ENCODE measurements at places on chromosomes 5 and 9.

GRCh38 chr9:20397348-20397747 lies 225.0 kb downstream of the MLLT3 start:
- no peak for DNase-seq

DNA sequence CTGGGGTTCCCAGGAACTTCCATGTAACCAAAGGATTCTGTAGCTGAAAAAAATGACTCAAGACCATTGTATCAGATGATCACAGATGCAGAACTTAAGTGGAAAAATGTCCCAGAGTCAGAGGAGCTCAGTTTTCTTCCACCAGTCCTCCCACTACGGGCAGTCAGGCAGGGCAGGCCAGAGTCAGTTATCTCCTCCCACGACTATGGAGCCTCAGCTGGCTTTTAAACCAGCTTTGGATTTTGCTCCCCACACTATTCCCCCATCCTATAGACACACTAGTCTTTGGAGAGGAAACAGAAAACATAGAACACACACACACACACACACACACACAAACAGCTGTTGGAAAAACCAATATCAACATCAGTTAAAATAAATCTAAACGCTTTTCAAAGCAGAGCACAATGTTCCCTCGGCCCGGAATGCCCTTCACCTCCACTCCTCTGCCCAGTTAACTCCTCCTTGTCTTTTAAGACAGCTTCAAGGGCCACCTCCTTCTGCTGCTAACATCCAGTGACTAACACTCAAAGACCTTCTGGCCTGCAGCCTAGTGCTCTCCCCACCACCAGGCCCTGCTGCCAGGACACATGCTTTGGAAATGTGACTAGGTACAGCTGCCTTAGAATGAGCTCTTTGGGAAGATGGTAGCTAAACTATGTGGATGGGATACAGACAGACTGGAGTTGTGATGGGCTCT lies 56.8 kb downstream of the NIPAL4 start:
- no peak for DNase-seq

DNA sequence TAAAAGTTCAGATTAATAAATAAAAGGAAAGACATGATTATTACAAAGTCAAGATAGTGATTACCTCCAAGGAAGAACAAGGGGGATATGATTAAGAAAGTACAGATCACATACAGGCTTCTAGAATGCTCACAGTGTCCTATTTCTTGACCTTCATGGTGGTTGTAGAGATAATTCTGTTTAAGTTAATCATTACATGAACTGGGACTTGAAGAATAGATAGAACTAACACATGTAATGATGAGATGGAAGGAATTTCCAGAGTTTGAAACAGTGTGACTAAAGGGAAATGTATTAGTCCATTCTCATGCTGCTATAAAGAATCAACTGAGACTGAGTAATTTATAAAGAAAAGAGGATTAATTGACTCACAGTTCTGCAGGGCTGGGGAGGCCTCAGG lies 72.7 kb downstream of the LURAP1L start:
- DNase-seq: no peak

GRCh38 chr5:126561908-126562307 lies 33.1 kb downstream of the ALDH7A1 start:
- no peak for DNase-seq

GRCh38 chr5:2113348-2114131 lies 230.8 kb upstream of the IRX4 start:
- no peak for DNase-seq

DNA sequence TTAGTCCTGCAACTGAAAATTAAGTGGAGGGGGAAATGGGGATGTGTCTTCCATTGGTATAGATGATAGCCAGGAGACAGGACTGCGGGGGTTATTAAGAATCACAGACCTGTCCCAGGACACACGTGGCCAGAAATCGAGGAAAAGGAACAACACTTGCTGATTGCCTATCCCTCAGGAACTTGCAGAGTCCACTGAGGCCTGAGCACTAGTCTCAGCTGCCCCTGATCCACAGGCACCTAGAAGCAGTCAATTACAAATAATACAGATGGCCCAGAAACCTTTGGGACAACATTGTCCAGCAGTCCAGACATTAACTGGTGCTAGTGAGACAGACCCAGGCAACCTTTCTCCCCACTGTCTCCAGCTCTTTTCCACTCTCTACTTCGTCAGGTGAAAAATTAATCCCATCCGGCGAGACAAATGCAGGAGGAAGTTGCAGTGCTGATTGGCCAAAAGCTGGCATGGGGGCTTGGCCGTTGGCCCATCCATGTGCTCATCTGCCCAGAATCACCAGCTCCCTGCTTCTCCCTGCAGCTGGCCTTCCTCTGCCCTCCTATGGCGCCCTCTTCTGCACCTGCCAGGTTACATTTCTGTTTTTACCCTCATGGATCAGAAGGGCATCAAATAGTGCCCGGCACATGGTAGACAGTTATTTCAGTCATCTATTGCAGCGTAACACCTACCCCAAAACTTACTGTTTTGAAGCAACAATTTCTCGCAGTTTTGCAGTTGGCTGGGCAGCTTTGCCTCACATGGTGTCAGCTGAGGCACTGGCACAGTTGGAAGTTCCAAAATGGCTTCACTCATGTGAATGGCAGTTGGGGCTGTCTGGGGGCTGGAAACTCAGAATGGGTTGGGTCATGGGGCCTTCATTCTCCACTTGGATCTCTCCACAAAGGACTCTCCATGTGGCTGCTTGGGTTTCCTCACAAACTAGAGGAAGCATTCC lies 3.6 kb upstream of the B4GALT1 start:
- DNase-seq: no peak

DNA sequence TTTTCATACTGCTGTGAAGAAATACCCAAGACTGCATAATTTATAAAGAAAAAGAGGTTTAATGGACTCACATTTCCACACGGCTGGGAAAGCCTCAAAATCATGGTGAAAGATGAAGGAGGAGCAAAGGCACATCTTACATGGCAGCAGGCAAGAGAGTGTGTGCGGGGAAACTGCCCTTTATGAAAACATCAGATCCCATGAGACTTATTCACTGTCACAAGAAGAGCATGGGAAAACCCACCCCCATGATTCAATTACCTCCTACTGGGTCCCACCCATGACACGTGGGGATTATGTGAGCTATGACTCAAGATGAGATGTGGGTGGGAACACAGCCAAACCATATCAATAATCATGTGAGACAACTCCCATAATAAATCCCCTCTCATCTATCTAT lies 8.7 kb downstream of the TTC39B start:
- DNase-seq: no peak

- no peak for DNase-seq
Measured at GRCh38 chr9:122562134-122562760, 9.3 kb downstream of the OR1N2 start.

DNA sequence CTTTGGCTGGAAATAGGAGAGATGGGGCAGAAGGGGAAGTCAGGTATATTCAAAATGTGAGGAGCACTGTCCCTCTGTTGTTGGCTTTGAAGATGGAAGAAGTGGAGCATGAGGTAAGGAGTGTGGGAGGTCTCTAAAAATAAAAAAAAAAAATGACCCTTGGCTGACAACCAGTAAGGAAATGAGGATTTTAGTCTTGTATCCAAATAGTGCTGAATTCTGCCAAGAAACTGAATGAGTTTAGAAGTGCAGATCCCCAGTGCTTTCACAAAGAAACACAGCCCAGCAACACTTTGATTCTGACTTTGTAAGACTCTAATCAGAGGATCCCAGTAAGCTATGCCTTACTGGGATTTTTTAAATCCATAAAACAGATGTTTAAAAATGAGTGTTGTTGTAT lies 367.9 kb downstream of the CYLC2 start:
- DNase-seq: no peak

DNA sequence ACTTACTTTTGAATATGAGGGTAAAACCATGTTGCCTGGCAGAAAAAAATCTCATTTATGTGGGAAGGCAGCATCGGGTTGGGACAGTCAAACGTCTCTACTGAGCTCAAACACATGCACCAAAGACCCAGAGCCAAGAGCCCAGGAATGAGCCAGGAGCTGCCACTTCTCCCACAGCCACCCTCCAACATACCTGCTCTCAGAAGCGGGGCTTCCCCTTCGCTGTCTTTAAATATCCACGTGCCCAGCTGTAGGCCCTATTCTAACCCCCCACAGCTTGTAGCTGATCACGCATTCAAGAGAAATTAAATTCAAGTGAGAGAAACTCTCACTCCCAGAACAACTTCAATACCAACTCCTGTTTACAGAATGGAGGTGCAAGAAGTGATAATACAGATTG lies 42.6 kb upstream of the MAP3K1 start:
- DNase-seq: no peak

DNA sequence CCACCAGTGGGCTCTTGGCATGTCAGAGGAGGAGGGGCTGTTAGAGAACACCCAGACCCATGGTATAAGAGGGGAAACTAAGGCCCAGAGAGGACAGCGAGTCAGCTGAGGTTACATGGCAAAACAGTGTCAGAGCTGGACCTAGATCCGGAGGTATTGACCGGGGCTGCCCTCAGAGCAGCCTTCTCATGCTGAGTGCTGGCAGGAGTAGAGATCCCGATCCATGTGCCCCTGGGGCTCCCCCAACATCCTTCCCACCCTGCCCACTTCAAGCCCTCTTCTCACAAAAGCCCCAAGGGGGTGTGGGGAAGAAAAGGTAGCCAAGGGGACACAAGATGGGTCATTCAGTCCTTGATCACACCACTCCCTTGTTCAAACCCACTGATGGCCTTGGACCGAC lies 19.9 kb downstream of the CSF1R start:
- DNase-seq: no peak

GRCh38 chr9:107636571-107637381 lies 147.2 kb upstream of the KLF4 start:
- no peak for DNase-seq

DNA sequence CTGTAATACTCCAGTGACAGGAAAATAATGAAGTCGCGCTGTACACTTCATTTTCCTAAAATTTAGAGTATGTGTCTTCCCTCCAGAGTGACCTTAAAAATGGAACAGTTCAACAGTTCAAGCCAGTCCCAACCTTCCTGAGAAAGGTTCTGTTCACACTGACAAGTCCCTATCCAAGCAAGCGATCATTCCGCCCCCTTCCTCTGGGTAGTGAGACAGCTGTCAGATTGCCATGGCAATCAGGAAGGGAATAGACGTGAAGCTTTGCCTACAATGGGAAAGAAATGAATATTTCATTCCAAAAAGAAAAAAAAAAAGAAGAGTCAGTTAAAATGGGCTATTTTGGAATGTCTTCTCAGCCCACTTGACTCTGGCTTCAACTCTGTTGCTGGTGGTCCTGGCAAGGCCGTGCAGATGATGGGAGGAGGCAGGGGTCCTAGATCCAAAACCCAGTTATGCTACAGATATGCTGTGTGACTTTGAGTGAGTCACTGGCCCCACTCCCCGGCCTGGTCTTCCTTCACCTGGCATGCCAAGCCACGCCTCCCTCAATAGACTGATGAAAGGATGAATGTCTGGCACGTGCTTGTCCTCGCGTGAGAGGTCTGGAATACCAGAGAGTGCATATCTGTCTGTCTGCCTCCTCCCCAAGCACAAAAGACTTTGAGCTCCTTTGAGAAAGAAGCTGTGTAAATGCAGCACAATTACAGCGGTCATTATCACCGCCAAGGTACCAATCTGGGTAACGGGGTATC lies 165.8 kb upstream of the WWC1 start:
- DNase-seq: no peak

GRCh38 chr9:33480976-33481375 lies 7.3 kb upstream of the NOL6 start:
- DNase-seq: no peak

DNA sequence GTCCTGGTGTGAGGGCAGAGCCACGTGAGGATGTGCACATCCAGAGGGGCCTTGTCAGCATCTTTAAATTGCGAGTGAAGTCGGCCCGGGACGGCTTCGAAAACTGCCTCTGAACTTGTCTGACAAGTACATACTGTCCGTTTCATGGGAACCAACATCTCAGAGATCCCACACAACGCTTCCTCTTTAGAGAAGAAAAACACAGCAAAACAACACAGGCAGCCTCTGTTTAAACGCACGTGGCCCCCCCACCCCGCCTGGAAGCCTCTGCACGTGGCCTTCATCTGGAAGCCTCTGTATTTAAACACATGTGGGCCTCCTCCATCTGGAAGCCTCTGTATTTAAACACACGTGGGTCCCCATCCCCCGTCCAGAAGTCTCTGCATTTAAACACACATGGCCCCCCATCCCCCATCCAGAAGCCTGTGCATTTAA lies 29.2 kb downstream of the CEP72 start:
- no peak for DNase-seq

DNA sequence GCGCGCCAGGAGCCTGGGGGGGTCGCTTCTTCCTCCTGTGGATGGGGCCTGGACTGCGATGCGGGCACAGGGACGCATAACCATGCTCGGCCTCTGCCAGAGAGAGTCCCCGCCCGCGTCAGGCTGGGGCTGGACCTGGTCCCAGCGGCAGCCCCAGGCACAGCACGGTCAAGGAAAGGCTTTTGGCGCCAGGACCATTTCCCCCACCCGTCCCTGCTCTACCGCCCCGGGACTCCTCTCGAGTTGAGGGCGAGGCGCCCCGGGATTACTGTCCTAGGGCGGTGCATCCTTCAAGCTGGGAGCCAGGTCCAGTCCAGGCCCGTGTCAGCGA lies 341 bp downstream of the MXD3 start:
- DNase-seq: no peak

GRCh38 chr9:13804532-13804931 lies 509.4 kb downstream of the NFIB start:
- no peak for DNase-seq

DNA sequence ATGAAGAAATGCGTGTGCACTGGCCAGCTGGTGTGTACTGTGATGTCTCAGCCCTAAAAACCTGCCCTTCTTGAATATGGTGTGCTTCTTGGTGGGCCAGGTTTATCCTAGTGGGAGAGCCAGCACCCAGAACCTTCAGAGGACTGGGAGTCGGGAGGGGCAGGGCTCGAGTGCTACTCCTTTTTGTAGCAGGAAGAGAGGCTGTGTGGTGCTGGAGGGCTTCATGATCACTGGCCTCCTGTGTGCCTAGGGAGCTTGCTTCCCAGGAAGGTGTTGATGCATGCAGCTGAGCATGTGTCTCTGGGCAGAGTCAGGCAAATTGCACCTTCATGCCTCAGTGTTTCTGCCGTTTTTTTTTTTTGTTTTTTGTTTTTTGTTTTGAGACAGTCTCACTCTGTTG lies 20.0 kb downstream of the PHF2 start:
- no peak for DNase-seq

GRCh38 chr5:1359713-1360112 lies 14.8 kb upstream of the CLPTM1L start:
- no peak for DNase-seq

GRCh38 chr9:2085716-2086115 lies 70.6 kb downstream of the SMARCA2 start:
- DNase-seq: no peak

- no peak for DNase-seq
Measured at GRCh38 chr5:144598451-144599068, 427.9 kb downstream of the KCTD16 start.

DNA sequence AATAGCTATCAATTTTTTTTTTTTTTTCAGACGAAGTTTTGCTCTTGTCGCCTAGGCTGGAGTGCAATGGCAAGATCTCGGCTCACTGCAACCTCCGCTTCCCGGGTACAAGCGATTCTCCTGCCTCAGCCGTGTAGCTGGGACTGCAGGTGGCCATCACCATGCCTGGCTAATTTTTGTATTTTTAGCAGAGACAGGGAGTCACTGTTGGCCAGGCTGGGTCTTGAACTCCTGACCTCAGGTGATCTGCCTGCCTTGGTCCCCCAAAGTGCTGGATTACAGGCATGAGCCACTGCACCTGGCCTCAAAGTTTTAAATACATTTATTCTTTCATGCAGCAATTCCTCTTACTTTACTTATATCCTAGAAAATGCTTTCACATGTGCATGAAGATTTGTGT lies 17.6 kb downstream of the TRIM14 start:
- no peak for DNase-seq

Data from stimulated activated CD4-positive, alpha-beta T cell treated with anti-CD3 and anti-CD28 coated beads, Interleukin-1b, Interleukin-23, amount 100 ng/mL, for 1 hour (primary cell).